ENCODE measurements at places on chromosomes 2 and 18. TPM values are rescaled to one million over a fixed set of nuclear protein-coding genes. Genes with fewer than 3 reads are reported as not detected.

TMEFF2 gene
- total RNA-seq, result not detected

FHL2 gene
- total RNA-seq, result 33.6 TPM

DNA sequence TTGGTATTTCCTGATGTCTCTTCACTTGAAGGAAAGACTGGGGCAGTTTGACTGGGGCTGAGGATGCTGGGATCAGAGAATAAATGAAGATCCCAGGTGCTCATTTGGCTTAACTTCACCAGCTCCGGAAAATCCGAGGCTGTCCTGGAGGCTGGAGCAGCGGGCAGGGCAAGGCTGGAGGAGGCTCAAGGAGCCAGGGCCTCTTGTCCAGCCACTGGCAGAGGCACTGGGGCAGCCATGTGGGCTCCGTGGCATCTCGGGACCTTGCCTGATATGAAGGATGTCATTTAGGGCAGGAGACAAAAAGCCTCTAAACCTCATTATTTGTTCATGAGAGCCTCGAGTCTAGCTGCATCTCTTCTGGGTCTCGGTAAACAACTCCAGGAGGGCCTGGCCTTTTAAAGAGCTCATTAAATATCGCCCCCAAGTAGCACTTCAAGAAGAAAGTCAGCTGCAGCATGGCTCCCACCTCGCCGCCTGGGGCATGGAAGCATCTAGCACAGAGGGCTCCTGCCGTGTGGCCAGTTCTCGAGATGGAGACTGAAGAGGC is 13.5 kb upstream of the GPR55 start:
- DNase-seq, result no peak
- no peak overlapping the region for H3K4me3 ChIP-seq
- H3K27me3 ChIP-seq, result peaks cover 38% of the 10 kb centered on the region
- H3K4me1 ChIP-seq, result no peaks in the 10 kb centered on the region
- no peaks in the 10 kb centered on the region for H3K36me3 ChIP-seq

DNA sequence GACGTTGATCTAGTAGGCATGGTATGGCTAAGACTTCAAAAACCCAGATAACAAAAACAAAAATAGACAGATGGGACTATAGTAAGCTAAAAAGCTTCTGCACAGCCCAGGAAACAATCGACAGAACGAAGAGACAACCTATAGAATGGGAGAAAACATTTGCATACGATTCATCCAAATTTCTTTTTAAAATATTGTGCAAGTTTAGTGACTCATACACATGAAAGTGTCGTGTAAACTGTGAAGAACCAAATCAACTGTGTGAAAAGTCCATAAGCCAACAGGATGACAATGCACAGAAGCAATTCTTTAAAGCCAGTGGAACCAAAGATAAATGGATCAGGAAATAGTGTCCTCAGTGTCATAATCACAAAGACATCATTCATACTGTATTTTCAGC is 671.1 kb downstream of the RNF144A start:
- H3K36me3 ChIP-seq, result no peaks in the 10 kb centered on the region
- no peak overlapping the region for H3K4me3 ChIP-seq
